ENCODE measurements at places on chromosomes 12 and 14. TPM values are rescaled to one million over a fixed set of nuclear protein-coding genes. Genes with fewer than 3 reads are reported as not detected.

DNA sequence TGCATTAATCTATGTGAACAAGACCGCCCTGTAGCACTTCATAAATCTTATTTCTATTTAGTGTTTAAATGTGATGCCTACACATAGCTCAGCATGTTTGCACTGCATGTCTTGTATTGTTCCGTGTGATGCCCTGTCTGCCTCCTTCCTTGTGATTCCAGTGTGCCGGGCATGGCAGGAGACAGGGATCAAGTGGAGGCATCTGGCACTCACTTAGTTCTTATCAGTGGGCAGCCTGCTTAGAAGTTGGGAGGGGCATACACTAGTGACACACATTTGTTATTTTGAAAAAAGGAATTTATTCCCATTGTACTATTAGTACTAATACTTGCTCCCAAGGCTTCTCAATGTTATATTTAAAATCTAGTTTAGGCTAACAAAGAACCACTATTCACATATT lies 176.4 kb downstream of the KCNA5 start:
- no peak for DNase-seq

DNA sequence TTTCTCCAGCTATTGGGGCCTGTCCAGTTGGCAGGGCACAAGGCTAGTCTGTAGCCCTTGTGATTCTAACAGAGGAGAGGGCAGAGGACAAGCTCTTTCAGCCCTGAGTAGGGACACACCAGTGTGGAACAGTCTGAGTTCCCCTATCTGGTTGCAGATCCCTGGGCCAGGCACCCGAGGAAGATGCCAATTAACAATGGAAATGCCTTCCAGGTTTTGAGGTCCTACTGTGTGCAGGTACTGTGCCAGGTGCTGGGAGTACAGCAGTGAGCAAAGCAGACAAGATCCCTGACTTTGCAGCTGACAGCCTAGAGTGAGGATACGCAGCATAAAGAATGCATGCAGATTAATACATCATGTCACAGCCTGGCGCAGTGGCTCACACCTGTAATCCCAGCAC lies 17.1 kb downstream of the DTX1 start:
- no peak for DNase-seq

GRCh38 chr12:121543786-121544185 lies 37.0 kb downstream of the KDM2B start:
- DNase-seq, result no peak

- no peak for DNase-seq
These were observed 98.1 kb downstream of the KLRB1 start for GRCh38 chr12:9509464-9510161.

GRCh38 chr14:30193101-30193500 lies 265.5 kb upstream of the PRKD1 start:
- DNase-seq, result no peak

- no peak for DNase-seq
These were observed 3.7 kb downstream of the ZBTB1 start for GRCh38 chr14:64508215-64508776.

- DNase-seq, result no peak
These were observed 40.5 kb downstream of the DMAC2L start for GRCh38 chr14:50352584-50352983.

- no peak for DNase-seq
These were observed 90.8 kb downstream of the PRICKLE1 start for GRCh38 chr12:42498549-42499247.

GRCh38 chr12:47087088-47087688 lies 7.4 kb upstream of the AMIGO2 start:
- DNase-seq, result no peak

DNA sequence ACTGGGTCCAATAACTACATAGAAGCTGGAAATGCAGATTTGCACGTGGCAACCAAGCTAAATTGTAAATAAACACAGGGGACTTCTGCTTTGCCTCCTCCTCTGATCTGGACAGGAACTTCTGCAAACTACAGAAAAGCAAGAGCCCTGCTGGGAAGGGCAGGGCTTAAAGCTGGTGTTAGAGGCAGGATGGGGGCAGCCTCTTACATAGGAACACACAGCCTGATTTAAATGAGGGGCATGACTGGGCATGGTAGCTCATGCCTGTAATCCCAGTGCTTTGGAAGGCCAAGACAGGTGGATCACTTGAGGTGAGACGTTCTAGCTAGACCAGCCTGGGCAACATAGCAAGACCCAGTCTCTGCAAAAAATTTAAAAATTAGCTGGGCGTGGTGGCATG lies 46.7 kb downstream of the ERH start:
- DNase-seq, result no peak

PLBD1 gene
- 5.4 TPM for total RNA-seq

DNA sequence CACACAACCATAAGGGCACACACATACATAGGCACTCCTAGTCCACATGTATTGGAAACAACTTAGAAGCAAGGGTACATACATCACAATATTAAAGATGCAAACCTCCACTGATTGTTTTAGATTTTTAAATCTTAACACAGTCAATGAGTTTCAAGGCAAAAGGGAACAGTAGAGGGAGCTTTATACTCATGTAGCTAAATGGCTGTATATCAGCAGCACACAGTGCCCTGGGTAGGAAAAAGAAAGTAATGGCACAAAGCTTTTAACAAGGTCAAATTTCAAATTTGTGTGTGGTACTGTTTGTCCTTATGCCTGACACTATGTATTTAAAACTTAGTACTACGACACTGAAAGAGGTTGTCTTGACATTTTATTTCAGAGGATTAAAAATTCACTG lies 262.0 kb downstream of the MED13L start:
- peak; percentile 35 for DNase-seq

DNA sequence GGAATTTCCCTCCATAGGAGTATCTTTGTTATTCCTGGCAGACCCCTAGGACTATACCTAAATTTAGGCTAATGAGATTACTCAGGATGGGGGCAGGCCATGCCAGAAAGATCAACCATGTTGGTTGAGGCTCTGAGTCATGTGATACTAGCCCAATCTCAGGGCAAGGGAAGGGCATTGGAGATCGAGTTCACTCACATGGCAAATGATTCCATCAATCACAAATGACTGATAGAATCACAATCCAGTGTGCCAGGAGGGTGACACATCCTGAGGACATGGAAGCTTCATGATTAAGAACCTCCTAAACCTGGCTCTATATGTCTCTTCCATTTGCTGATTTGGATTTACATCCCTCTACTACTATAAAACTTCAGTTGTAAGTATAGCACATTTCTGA lies 182.3 kb downstream of the NTF3 start:
- DNase-seq, result no peak

DNA sequence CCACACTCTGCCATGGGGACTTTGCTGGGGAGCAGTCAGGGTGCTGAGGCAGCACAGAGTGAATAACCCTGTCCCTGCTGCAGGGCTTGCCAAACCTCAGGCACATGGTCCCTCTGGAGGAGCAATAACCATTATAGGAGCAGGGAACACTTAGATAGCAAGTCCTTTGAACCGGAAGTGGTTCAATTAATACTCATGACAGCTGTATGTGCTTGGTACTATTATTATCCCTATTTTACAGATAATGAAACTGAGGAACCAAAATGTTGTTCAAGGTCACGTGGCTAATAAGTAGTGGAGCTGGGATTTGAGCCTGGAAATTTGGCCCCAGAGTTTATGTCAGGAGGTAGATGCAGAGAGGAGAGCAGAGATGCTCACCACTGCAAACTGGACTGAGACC lies 49.0 kb downstream of the RFX4 start:
- DNase-seq, result no peak

DNA sequence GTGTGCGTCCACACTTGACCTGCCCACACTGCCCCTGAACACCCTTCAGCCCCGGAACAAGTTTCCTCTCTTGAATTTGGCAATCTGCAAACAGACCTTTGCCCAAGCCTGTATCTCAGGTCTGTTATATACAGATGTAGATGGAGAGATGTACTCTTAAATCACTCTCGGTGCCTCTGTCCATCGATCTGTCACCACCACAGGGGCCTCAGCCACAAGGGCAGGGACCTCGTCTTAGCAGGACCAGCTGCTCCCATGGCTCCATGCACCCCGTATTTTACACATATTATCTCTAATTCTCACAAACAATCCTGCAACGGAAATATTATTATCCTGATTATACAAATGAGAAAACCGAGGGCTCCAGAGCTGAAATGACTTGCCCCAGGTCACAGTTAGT lies 313.4 kb downstream of the BCL11B start:
- no peak for DNase-seq

DNA sequence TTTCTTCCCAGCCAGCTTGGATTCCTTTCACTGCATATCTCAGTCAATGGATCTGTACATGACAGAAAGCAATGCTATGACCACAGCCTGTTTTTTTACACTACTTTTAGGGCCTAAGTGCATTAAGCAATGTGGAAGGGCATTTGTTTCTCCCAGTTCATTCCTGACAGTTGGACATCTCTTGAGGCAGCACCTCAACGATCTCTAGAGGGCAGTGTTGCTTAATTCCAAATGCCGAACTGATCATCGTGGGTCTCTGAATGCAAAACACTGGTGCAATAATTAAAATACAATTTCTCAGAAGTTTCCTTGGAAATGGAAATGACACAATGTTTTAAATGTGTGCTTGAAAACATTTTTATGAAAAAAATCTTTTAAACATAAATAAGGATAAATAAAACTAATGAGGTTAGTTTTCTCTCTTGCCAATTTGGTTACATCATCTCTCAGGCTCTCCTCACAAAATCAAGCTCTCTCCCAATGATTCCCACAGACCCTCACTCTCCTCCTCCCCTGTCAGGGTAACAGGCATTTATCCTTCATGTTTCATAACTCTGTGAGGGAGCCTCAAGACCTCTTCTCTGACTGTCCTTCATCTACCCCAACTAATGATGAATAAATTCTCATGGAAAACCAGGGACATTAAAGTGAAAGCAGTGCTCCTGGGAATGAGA lies 192.4 kb upstream of the SLC16A7 start:
- peak; percentile 69 for DNase-seq

GRCh38 chr14:94341656-94342333 lies 18.7 kb upstream of the SERPINA6 start:
- DNase-seq, result no peak

- DNase-seq, result peak; percentile 14
These were observed 193.4 kb downstream of the RASSF9 start for GRCh38 chr12:85642808-85643207.

CDCA3 gene
- 73.5 TPM for total RNA-seq

- peak; percentile 81 for DNase-seq
These were observed 156.8 kb downstream of the PHETA1 start for GRCh38 chr12:111211910-111212757.

DNA sequence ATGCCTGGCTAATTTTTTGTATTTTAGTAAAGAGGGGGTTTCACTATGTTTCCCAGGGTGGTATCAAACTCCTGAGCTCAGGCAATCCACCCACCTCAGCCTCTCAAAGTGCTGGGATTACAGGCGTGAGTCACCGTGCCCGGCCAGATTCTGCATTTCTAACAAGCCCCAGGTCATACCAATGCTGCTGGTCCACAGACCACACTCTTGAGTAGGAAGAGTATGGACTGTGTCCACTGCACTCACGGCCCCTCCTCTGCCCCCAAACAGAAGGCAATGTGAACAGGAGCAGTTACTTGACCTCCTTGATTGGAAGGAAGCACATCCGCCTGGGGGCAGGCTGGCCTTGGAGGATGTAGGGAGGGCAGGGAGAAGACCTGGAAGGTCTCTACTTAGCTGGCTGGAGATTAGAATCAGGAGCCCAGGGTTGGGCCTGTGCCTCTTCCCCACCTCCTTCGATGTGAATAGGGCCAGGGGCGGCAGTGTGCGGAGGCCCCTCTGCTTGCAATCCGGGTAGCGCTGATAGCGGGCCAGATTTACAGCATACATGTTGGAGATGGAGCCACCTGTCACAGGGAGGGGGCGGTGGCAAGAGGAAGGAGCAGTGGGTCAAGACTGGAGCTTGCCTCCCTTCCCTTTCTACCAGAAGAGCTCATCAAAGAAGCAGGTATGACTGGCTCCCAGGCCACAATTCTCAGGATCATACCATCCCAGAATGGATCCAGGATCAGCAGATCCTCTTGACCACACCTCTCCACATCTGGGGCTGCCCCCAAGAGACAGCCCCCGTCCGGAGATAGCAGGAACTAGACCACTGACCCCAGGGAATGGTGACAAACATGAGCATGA lies 9.4 kb upstream of the ZNF740 start:
- DNase-seq, result no peak

IL22 gene
- total RNA-seq, result not detected

CELA1 gene
- total RNA-seq, result not detected

TBC1D30 gene
- 9.7 TPM for total RNA-seq

DNA sequence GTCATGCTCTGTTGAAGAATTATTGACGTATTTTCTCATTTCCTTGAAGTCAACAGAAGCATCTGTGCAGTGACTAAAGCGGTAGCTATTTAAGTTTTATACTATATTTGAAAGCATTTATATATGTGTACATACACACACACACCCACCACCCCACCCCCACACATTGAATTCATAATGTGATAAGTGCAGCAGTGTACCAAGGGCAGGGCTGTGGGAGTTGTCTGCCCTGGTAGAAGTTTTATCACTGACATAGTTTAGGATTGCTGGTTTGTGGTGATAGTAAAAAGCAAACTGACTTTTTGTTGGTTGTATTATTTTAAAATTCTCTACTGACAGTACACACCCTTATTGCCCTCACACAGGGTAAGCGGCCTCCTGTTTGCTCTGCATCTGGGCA lies 39.1 kb downstream of the GAS2L3 start:
- DNase-seq, result no peak

- DNase-seq, result peak; percentile 79
These were observed 3.6 kb downstream of the SMIM41 start for GRCh38 chr12:52082988-52083637.

SLC25A47 gene
- total RNA-seq, result not detected

GRCh38 chr14:62409169-62409568 lies 636.1 kb downstream of the KCNH5 start:
- no peak for DNase-seq

- DNase-seq, result no peak
These were observed 325.8 kb upstream of the OR4E1 start for GRCh38 chr14:21999402-21999801.

GRCh38 chr14:23055621-23056144 lies 1.6 kb downstream of the CDH24 start:
- DNase-seq, result no peak

DNA sequence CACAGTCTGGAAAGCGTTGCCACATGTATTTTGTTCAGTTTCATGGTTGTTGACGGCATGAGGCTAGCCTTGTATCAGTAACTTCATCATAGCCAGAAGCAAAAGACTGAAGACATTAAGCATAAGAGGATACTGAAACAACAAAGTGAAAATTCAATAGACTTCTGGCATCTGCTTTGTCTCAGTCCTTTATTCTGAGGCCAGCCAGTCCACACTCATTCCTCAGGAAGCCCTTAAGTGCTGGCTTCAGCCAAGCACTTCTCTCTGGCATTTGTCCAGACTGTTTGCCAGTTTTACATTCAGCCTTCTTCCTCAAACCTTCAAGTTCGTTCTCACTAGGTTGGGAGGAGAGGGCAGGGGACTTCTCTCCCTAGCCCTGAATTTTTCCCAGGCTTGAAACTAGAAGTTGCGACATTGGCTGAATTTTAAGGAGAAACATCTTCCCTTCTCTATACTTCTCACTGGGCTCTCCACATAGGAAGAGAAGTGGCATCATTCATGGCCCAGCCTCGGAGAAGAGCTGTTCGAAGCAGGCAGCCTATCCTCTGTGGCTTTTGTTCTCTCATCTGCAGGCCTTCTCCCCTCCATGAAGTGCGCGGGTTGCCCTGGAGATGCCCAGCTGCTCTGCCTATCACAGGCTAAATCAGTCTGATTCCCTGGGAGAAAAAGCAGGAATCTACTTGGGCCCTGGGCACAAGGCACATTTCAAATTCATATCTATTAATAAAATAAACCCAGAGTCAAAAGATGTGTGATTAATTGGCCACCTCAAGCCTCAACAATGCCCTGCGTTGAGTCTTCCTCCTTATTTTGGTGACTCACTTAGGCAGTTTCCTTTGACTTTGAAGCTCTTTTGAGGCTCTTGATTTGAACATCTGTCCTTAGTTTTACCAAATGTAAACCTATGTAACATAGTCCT lies 130.9 kb upstream of the PLEKHA5 start:
- DNase-seq, result no peak

Measured in neural progenitor cell (in vitro differentiated cells).